ENCODE measurements at places on chromosomes 13 and 19. TPM values are rescaled to one million over a fixed set of nuclear protein-coding genes. Genes with fewer than 3 reads are reported as not detected.

GRCh38 chr13:51729866-51730553, 74.0 kb downstream of the DHRS12 start:
- no peak for DNase-seq

Gene TNNI3
- not detected for total RNA-seq

Gene DHDH
- 0.67 TPM for total RNA-seq

DNA sequence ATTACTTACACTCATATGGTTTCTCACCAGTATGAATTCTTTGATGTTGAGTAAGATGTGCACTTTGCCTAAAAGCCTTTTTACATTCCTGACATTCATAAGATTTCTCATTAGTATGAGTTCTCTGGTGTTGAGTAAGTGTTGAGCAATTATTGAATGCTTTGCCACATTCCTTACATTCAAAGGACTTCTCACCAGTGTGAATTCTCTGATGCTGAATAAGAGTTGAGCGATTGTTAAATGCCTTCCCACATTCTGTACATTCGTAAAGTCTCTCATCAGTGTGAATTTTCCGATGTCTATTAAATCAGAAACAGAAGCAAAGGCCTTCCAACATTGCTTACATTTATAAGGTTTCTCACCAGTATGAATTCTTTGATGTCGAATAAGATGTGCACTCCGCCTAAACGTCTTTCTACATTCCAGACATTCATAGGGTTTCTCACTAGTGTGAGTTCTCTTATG, 14.2 kb upstream of the ZFP30 start:
- DNase-seq, result no peak

Gene GTF2F2
- 14.1 TPM for total RNA-seq

DNA sequence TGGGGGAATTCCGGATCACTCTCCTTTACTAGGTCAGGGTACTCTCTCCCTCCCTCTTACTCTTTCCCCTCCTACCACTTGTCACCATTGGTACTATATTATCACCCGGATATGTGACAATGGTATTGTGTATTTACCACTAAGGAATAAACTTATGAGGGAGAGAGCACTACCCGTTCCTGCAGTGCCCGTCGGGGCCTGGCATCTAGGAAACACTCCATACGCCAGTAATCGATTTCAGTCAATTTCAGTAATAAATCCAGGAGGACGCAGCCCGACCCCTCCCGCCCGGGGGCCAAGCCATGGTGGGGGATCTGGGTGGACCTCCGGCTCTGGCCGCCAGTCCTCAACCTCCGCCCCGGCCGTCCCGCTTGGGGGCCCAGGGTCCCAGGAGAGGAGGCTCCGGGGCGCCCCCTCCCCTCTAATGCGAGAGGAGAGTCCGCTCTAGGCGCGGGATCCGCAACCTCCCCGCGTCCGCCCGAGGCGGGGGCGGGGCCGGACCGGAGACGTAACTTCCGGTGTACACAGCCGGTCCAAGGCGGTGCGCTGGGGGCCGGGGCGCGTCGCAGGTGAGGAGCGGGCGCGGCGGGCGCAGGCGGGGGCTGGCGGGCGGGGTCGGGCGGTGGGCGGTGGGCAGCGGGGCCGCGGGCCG, at the start of gene GARRE1:
TSS of gene GARRE1 (plus strand) at position 509 of the 652 bp plus-strand sequence. CDS start 45,920 bp downstream, outside the sequence.
- peak; percentile 91 for DNase-seq

DNA sequence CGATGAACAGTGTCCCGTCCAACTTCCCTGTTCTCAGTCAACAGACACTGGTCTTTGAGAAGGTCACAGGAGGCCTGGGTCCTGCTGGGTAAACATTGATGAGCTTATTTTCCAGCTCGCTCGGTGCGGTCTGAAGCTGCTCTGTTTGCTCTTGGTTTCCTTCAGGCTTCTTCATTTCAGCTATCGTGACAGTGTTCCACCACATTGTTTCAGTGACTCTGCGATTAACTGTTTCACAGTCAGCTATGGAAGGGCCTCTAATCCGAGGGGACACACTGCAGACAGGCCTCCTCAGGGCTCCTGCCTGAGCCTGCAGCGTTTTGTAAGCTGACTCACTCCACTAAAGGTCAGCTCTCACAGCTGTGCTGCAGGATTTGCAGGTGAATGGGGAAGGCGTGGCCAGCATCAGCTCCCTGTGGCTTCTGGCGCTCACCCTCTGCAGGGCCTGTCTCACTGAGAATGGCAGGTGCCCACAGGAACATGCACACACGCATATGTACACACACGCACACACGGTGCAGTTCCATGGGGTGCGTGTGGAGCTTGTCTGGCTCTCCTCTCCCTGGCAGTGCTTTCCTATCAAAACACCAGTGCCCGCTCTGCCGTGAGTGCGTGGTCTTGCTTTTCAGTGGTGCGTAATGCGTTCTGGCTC, 62.9 kb upstream of the MCF2L start:
- no peak for DNase-seq

DNA sequence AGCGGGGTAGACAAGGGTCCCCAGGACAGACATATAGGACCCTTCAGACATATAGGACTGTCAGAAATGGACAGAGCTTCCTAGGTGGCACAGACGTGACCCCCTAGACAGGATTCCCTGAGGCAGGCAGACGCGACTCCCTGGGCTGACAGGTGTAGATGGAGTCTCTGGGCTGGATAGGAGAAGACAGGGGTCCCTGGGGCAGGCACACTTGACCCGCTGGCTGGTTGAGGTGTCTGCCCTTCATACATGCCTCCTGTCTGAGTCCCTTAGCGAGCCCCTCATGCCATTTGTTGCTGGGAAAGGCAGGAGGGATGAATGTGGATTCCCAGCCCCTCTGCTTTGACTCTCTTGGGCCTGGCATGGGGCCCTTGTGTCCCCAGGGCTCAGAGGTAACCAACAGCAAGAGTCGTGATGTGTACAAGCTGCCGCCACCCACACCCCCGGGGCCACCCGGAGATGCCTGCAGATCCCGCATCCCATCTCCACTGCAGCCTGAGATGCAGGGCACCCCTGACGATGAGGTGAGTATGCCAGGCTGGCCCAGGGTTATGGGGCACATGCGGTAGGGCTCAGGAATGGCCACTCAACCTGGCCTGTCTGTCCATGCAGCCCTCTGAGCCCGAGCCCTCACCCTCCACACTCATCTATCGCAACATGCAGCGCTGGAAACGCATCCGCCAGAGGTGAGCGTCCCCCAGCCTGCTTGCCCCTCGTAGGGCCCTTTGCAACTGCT, 3.0 kb downstream of the HSPB6 start:
- DNase-seq, result no peak

DNA sequence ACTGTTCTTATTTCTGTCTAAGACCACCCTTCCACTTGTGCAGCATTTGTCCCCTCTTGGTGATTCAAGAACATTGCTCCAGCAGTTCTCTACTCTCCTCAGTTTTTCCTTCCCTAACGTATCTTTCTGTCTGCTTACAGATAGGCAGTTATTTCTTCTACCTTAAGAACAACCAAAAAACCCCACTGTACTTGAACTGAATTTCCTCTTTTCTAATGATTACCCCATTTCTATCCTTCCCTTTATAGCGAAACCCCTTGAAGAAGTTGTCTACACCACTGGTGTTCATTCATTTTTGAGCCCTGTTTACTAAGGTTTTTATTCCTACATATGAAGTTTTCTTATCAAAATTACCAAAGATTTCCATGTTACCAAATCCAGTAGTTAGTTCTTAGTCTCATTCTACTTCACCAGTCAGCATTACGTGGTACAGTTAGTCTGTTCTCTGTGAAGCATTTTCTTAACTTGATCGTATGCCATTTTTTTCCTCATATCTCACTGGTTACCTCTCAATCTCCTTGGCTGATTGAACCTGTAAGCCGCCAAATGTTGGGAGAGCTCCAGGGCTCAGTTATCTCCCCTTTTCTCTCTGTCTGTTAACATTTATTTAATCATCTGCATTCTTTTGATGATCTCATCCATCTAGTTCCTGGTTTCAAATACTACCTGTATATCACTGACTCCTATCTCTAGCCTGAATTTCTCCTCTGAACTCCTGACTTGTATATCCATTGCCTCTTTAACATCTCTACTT, 9.0 kb downstream of the LSM14A start:
- no peak for DNase-seq

Gene DAND5
- not detected for total RNA-seq

GRCh38 chr19:18677156-18677555, 6.3 kb upstream of the CRTC1 start:
- DNase-seq, result no peak

Gene SMIM7
- 60.5 TPM for total RNA-seq

DNA sequence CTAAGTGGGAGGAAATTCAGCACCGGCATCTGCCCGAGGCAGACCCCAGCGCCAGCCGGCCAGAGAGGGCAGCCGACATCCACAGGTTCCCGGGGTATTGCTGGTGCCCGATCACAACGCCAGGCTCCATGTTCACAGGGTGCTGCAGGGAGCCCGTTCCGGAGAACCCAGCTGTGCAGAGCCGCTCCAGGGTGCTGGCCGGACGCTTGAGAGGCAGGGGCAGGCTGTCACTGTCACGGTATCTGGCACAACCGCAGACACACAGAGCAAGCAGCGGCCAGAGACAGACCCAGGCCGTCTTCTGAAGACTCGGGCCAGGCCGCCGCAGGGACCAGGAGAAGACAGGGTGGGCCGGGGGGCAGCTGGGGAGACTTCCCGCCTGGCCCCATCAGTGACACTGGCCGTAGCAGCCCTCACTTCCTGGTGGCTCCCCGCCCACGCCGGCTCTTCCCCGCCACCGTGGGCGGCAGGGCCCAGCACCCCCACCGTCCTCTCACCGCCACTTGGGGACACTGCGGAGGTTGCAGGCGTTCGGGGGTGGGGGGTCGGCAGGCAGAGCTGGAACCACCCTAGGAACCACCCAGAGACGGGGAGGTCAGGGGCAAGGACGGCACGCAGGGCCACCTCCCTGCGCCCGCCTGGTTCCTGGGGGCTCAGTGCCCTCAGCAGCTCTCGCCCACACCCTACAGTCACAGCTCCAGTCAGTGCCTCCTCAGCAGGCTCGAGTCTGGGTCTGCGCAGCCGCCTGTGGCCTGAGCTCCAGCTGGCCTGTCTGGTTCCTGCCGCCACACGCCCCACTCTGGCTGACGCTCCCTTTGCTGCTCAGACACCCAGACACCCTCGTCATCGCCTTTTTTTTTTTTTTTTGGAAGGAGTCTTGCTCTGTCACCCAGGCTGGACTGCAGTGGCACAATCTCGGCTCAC, 3.8 kb downstream of the RNF126 start:
- DNase-seq, result no peak

Gene MYADM
- 165 TPM for total RNA-seq

Gene LGALS14
- not detected for total RNA-seq

DNA sequence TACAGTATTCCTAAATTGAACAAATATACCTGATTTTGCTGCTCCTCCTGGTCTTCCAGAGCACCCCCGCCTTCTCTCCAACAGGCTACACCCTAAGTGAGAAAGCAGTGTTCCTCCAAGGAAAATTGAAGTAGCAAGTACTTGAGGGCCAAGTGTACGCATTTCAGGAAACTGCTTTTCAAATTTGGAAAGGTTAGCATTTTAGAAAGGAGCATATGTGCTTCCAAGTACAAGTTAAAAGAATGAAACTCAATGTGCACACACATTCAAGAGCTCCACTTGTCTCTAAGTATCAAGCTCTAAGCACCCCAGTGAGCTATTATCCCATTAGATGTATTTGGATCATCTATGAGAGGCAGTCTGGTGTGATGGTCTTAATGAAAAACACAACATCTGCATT, 25.8 kb downstream of the LHFPL6 start:
- no peak for DNase-seq

DNA sequence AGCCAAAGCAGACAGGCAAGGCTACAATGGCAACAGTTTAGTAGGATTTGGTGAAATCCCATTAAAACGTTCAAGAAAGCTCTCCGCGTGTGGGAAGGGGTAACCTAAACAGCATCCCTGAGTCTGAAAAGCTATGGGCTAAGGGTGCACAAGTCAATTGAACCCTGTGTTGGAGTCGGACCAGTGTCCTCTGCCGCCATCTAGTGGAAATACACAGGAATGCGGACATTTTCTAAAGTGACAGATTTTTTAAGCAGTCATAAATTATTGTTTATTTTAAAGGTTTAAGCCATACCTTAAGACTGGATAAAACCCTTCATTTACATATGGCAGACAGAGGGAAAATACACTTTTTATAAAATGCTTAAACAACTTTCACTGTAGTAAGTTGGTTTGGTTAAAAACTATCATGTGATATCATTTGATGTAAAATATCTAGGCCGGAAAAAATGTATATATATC, 26.5 kb upstream of the LSM14A start:
- DNase-seq, result no peak

- no peak for DNase-seq
Measured at GRCh38 chr13:65540175-65540574, 1690.0 kb downstream of the PCDH9 start.

- DNase-seq, result no peak
Measured at GRCh38 chr13:109393045-109393444, 393.3 kb downstream of the IRS2 start.

- no peak for DNase-seq
Measured at GRCh38 chr13:20160306-20161274, at the start of gene GJA3. GJA3 (minus strand) TSS chr13:20161052; CDS start chr13:20143288, 17,764 bp downstream.

Gene MAB21L1
- total RNA-seq, result 9.0 TPM

DNA sequence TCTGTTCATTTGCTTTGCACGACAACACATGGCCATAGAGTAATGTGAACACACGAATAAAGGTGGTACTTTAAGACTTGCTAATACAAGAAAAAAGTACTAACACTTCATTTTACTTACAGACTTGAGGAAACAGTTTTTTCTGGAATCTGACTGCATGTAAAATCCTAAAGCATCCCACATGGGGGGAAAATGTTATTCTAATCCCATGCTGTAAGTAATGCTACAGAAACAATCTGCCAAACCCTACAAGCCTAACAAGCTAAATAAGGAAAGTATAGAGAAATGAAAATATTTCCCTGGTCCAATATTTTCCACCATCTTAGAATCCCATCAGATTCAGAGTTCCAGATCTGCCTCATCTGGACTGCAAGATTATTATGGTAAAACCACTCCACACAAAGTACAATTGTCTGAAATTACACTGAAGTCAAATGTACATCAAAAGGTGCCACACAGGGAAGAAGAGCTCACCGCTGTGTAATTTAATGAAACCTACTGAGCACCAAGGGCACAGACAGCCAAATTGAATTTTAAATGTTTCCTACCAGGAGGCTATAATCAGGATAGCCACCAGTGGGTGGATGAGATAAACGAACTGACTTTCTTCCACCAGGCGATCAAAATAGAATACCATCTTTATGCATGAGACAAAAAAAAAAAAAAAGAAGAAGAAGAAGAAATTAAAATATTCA, 22.0 kb downstream of the LHFPL6 start:
- DNase-seq, result no peak

- DNase-seq, result no peak
Measured at GRCh38 chr13:44079413-44080205, 199.9 kb downstream of the LACC1 start.

GRCh38 chr13:40445557-40445990, 220.9 kb downstream of the FOXO1 start:
- DNase-seq, result no peak

Gene KIRREL2
- total RNA-seq, result not detected

- no peak for DNase-seq
Measured at GRCh38 chr13:38159710-38160109, 189.9 kb upstream of the UFM1 start.

DNA sequence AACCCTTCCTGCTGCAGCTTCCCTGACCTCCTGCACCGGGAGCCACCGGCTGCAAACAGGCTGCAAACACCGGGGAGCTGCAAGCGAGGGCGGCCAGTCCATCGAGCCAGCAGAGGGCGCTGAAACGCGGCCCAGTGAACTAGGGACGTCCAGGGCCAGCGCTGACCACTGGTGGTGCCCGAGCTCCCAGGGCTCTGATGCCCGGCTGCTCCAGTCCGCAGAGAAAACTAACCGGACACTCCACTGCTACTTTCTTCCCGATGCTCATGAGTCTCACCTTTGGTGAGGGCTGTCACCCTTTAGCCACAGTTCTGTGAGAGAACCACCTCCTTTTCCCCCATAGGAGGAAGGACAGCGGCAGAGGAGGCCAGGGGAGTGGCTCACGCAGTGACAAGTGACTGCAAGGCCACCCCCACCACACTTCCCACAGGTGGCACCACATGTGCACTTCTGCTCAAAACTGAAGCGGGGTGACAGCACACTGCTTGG, 82.8 kb upstream of the MTIF3 start:
- peak; percentile 95 for DNase-seq
